AG08396 (cell line): ENCODE measurements at places on chromosomes 6 and 20.

- peak; percentile 75 for DNase-seq
Measured at GRCh38 chr6:84052204-84052882, 18.8 kb downstream of the MRAP2 start.

GRCh38 chr6:135738636-135739035 lies 112.9 kb upstream of the PDE7B start:
- DNase-seq: no peak

DNA sequence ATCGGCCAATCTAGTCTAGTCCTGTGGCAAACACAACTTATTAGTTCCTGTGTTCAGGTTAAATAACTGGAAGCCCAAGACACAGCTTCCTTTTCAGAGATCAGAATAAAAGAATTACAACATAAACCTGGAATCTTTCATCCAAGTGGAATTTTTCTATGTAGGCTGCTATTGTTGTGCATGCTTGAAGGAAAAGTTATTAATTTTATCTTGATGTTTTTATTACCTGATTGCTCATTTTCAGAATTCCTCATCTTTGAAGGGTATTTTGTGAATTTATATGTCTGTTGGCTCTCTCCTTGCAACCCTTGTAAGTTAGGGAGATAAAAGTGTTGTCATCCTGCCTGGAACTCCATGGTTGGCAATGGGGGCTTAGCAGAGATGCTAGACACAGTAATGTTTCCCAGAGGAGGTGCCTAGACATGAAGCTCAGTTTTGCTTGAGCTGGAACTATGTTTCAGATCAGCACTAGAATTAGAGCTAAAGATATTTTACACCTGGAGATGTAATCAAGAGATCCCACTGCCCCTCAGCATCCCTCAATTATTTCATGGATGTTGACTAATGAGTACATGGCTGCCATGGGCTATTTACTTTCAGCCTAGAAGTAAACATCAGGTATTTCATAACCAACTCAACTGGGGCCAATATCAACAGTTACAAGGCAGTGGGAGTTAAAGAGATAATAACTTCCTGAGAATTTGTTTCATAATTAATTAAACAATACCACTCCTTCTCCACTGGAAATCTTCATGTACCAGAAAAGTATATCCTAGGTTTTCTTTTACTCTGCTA lies 367.0 kb upstream of the MARCKS start:
- DNase-seq: no peak

GRCh38 chr6:34154668-34155447 lies 9.0 kb upstream of the GRM4 start:
- peak; percentile 95 for DNase-seq

DNA sequence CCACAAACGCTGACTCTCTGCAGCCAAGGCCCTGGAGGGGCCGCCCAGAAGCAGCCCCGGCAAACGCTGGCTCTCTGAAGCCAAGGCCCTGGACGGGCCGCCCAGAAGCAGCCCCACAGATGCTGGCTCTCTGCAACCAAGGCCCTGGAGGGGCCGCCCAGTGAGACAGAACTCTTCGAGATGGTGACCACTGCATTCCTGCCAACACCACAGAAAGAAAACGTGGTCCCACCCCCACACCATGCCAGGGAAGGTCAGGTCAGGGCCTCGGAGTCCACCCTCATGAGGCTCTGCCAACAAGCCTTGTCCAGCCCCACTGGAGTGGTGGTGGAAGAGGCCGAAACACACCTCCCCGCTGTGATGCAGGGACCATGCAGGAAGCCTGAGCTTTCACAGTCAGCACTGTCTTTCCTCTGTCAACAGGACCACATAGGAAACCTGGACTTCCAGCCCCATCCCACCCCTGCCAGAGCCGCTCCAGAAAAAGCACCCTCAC lies 97.5 kb downstream of the DLL1 start:
- DNase-seq: no peak

- peak; percentile 59 for DNase-seq
Measured at GRCh38 chr6:3749977-3750316, 1.6 kb downstream of the PXDC1 start.

- no peak for DNase-seq
Measured at GRCh38 chr6:124294574-124295200, 491.0 kb downstream of the NKAIN2 start.

GRCh38 chr6:89657445-89658158 lies 19.1 kb upstream of the LYRM2 start:
- no peak for DNase-seq

GRCh38 chr20:32238483-32239425 lies 31.1 kb downstream of the POFUT1 start:
- no peak for DNase-seq

DNA sequence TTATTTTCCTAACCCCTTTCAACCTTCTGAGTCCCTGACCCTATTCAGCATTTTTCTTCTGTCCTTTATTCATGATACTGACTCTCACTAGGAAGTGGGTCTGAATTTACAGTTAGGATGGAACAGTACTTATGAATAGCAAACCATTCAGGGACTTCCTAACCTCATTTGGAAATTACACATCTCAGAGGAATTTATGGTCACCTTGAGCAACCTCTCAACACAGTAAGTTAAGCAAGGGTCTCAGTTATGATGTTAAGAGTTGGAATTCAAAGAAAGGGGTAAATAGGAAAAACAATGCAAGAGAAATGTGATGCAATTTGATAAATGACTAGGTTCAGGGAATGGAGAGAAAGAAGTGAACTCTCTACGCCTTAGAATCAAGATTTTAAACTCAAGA lies 97.3 kb downstream of the GPR6 start:
- DNase-seq: no peak
